NCI-H460 (cell line): ENCODE measurements at places on chromosomes 7 and 10. TPM values are rescaled to one million over a fixed set of nuclear protein-coding genes. Genes with fewer than 3 reads are reported as not detected.

ODAD2 gene
- total RNA-seq, result 0.82 and 1.2 TPM in 2 replicates

C10orf143 gene
- 0.27 TPM in 1 of 2 replicates, not detected in the other for total RNA-seq

FKBP6 gene
- total RNA-seq, result 0.17 TPM in 1 of 2 replicates, not detected in the other

STAG3 gene
- 0.05 TPM in 1 of 2 replicates, not detected in the other for total RNA-seq

BZW2 gene
- total RNA-seq, result 198 and 204 TPM in 2 replicates

GNGT1 gene
- 0.47 and 0.61 TPM in 2 replicates for total RNA-seq

VSTM4 gene
- not detected in 2 replicates for total RNA-seq

CUBN gene
- 0.58 and 0.67 TPM in 2 replicates for total RNA-seq

NAT16 gene
- 0.09 TPM in 1 of 2 replicates, not detected in the other for total RNA-seq

YAE1 gene
- 38.5 and 39.7 TPM in 2 replicates for total RNA-seq

SRRM3 gene
- total RNA-seq, result 2.9 and 3.1 TPM in 2 replicates

CALML3 gene
- total RNA-seq, result not detected in 2 replicates
